Femur (tissue), 1 donor: ENCODE measurements at places on chromosomes 6 and 20.

GRCh38 chr6:90097356-90097755, 199.3 kb downstream of the BACH2 start:
- DNase-seq, result no peak

GRCh38 chr20:16694161-16694560, 35.7 kb upstream of the SNRPB2 start:
- DNase-seq, result peak; percentile 57

DNA sequence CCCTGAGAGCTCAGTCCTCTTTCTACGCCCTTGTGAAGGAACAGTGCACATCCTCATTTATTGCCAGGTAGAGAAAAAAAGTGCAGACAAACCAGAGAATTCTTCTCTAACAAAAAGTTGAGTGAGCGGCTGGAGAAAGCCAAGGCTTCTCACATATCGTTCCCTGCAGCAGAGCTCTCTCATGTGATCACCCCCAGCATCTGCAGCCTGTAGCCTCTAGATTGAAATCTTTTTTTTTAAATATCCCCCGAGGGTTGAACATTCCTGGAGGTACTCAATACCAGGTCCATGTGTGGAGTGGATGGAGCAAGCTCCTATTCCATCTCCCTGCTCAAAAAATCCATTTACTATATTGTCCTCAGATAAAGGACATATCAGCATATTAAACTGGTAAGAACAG, 22.9 kb upstream of the ZNF133 start:
- no peak for DNase-seq

- DNase-seq, result no peak
Measured at GRCh38 chr6:133697666-133698065, 191.2 kb upstream of the TCF21 start.

DNA sequence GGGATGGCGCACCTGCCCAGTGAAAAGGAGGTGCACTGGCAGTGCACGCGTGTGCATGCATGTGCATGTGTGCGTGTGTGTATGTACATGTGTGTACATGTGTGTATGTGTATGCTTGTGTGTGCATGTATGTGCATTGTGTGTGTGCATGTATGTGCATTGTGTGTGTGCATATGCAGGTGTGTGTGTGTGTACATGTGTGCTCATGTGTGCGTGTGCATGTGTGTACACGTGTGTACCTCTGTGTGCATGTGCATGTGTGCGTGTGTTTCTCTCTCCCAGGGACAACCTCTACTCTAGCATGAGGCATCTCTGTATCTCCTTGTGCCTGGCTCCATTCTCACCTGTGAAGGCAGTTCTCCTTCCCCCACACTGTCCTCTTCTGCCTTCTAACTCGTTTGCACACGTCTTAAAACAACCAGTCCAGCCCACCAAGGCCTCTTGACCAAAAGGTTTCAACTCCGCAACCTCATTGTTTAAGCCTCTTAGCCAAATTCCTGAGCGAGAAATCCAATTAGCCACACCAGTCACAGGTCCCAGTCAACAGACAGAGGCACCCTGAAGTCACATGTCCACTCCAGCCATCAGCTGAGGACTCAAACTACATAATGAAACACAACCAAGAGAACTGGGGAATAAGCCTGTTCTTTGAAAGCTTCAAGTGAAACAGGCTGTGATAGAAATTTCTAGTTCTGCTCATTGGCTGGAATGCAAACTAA, 103.5 kb upstream of the PTPRT start:
- no peak for DNase-seq

DNA sequence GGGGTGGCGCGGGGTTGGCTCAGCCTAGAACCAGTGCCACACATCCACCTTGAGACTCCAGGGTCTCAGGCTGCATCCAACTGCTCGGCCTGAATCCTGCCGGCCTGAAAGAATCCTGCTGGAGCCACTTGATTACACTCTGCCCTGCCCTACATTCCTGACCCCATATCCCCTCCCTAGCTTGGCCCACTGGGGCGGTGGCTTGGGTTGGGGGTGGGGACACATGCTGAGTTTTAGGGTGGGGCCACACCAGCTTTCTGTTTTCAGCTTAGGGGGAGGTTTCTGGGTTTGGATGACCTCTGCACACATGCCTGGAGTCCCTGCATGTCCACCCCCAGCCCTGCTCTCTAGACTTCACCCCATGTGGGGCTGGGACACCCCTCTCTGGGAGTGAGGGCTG, 6.8 kb downstream of the ITPR3 start:
- no peak for DNase-seq

DNA sequence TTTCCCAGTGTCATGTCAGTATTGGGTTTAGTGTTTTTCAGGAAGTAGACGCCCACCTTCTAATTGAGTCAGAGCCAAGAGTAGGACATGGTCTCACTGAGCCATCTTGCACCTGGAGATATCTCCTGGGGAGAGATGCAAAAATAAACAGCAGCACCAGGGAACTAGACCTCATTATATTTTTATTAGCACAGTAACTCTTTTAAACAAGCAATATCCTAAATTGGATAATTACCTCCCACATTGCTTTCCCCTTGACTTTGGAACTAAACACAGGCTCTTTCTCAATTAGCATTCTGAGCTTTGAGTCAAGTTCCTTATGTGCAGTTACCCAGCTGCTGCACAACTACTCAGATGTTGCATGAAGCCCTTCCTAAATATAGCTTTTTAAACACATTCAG, 175.4 kb downstream of the IBTK start:
- no peak for DNase-seq

DNA sequence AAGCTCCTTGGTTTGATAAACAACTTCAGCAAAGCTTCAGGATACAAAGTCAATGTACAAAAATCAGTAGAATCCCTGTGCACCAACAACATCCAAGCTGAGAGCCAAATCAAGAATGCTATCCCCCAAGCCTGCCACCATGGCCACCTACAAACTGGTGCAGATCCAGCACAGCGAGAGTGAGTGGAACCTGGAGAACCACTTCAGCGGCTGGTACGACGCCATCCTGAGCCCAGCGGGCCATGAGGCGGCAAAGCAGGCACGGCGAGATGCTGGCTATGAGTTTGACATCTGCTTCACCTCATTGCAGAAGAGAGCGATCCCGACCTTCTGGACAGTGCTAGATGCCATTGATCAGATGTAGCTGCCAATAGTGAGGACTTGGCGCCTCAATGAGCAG, 170.3 kb downstream of the KHDC1L start:
- no peak for DNase-seq

GRCh38 chr20:21512634-21513180, 1.2 kb downstream of the NKX2-2 start:
- DNase-seq, result no peak

DNA sequence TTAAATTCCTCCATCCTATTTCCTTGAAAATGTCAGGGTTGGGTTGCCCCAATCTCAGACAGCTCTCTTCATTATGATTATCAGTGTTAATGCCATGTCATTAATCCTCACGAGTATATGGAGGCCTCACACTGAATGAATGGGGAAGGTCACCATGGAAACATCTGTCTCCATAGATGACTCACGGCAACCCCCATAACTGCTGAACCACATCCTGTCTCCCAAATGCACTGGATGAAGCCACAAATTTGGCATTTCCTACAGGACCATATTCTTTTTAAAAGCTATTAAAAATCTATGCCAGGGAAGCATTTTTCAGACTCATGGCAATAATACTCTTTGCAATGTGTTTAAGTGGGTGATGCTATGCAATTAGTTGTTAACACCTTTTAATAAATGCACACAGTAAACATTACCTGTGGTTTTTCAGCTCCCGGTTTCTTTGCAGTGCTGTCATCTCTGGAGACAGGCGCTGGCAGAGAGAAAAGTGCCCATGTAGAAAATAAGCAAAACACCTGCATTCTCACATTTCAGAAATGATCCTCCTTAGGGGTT, 80.1 kb upstream of the PTPRK start:
- DNase-seq, result peak; percentile 29

DNA sequence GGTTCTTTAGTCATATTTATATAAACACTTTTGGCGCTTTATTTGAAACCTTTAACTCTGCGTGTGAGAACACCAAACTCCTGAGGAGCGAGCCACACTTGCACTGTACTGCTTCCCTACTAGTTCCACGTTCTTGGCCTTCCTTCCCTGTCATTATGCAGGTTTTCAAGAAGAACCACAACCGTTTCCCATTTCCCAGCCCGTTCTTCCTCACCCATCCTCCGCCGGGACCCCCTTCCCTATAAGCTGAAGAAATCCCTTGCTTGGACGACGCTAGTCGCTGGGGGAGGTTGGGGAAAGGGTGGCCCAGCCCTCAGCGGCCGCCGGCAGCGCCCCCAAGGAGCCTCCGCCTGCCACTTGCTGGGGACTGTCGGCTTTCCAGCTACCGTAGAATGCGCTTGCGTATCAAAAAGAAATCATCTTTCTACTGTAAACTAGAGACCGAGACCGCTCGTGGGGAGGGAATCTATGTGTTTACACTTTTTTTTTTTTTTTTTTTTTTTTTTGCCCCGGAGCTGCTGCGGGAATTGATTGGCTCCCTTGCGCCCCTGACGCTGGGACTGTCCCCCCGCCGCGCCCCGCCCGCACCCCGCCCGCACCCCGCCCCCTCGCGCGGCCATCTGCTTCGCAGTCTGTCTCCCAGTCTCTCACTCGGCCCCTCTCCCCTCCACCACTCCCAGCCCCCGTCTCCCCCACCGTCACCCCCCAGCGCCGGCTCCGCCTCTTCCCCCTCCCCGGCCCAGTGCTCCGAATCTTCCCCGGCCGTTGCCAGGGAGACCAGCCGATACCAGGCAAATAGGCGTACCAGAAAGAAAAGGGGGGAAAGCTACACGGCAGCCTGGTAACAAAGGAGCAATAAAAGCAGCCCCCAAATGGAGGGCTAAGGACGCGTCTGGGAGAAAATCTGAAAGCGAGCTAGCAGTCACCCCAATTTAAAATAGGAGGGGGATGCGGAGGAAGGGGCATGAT, 2.3 kb upstream of the MARCKS start:
- peak; percentile 96 for DNase-seq

DNA sequence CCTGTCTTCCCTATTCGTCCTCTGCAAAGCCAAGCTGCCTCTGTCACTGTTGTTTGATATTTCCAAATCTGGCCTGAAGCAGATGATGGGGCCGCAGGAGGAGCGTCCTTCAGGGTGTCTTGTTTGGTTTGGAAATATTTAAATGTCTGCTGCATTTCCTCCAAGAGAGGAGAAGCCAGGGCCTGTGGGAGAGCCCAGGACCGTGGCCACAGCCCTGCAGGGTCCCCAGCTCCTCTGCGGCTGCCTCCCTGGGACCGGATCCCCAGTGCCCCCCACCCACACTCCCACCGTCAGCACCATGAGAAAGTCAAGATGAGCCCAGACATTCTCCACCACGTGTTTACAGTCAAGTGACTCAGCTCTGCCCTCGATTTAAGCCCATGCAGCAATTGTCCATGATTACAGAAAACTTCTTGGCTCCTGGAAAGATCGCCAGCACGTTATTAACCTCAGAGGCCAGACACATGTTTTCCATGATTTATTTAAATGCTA, 18.2 kb downstream of the FOXF2 start:
- DNase-seq, result no peak

- no peak for DNase-seq
Measured at GRCh38 chr6:81792826-81793225, 40.3 kb upstream of the TENT5A start.

DNA sequence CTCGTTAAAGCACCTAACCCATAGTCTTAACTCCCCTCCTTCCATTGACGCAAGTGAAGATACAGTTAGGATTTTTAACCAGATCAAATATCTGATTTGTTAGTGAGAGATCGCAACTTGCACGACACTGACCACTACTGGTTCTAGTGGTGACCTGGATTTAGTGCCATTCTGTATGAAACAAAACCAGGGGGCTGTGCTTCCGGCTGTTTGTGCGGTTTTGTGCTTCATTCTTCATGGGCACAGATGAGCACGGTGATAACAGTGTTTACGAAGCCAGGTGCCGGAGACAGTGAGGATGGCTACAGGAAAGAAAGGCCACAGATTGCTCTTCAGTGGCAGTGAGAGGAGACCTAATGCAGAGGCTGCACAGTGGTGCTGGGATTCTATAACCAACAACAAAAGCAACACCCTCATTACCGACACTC, 75.5 kb downstream of the NOL4L start:
- DNase-seq, result no peak

GRCh38 chr6:11596640-11597237, 59.2 kb downstream of the TMEM170B start:
- DNase-seq, result no peak

DNA sequence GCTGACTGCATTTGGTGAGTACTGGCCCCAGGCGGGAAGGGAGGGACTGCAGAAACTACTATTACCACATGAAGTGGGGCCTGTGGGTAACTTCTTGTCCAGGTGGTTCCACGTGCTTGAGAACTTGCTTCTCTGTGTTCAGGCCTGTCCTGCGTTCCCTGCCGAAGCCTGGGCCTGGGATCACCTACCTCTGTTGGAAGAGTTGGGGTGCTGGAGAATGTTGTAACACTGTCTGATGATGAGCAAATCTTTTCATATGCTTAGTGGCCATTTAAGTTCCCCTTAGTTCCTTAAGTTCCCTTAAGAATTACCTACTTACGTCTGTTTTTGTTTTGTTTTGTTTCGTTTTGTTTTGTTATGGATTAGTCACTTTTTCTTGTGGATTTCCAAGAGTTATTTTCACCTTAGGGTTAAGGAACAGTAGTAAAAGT, 154.4 kb downstream of the DTNBP1 start:
- no peak for DNase-seq

DNA sequence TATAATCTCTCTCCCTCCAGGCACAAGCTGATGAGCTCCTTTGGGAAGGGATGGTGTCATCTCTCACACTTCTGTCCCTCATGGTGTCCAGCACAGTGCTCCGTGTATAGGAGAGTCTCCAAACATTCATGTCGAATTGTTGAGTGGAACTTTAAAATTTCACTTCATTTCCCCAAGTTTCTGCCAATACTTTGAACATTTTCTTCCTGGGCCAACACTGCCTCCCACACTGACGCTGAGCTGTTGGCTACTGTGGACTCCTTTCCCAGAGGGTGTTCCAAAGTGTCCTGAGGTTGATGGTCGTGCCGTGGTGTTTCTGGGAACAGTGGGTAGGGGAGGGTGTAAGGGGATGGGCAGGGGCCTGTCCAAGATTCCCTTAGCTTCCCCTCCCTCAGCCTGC, 122.7 kb downstream of the TIAM2 start:
- no peak for DNase-seq

GRCh38 chr6:127225497-127225896, 41.2 kb upstream of the RNF146 start:
- DNase-seq, result no peak

GRCh38 chr20:2741463-2741862, 48.9 kb downstream of the EBF4 start:
- DNase-seq, result no peak

- DNase-seq, result no peak
Measured at GRCh38 chr6:25035174-25035511, 99.4 kb upstream of the RIPOR2 start.

- peak; percentile 25 for DNase-seq
Measured at GRCh38 chr6:152261179-152261578, 376.0 kb downstream of the SYNE1 start.
